ENCODE measurements at places on chromosomes 2 and 18.

DNA sequence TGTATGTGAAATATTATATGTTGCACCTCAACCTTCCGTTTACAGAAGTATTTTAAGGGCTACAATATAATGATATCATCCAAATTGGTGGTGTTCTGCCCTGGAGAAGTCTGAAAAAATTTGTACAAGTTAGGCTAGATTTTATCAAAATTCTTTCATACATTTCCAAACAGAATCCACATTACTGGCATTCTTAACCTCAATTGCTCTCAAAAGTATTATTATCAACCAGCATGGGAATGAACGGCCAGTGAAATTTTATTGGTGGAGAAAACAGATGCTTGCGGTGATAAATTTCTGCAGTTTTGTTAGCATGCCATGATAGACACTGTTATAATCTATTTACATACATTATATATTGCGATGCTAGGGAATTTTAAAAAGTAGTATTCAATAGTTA is 88.3 kb upstream of the TFPI start:
- no peaks in the 10 kb centered on the region for H3K36me3 ChIP-seq
- no peak for DNase-seq
- H3K4me1 ChIP-seq: no peaks in the 10 kb centered on the region
- H3K27me3 ChIP-seq: no peaks in the 10 kb centered on the region
- H3K27ac ChIP-seq: no peak overlapping the region

GRCh38 chr2:151051574-151052220 is 210.0 kb downstream of the RBM43 start:
- no peak overlapping the region for H3K4me3 ChIP-seq
- peaks cover 10% of the 10 kb centered on the region for H3K4me1 ChIP-seq
- peaks cover 1% of the 10 kb centered on the region for H3K27me3 ChIP-seq

- no peaks in the 10 kb centered on the region for H3K36me3 ChIP-seq
- no peak overlapping the region for H3K27ac ChIP-seq
- no peak for DNase-seq
- no peaks in the 10 kb centered on the region for H3K27me3 ChIP-seq
- H3K4me1 ChIP-seq: no peaks in the 10 kb centered on the region
These were observed 82.9 kb downstream of the SMIM21 start for GRCh38 chr18:75344615-75345014.

DNA sequence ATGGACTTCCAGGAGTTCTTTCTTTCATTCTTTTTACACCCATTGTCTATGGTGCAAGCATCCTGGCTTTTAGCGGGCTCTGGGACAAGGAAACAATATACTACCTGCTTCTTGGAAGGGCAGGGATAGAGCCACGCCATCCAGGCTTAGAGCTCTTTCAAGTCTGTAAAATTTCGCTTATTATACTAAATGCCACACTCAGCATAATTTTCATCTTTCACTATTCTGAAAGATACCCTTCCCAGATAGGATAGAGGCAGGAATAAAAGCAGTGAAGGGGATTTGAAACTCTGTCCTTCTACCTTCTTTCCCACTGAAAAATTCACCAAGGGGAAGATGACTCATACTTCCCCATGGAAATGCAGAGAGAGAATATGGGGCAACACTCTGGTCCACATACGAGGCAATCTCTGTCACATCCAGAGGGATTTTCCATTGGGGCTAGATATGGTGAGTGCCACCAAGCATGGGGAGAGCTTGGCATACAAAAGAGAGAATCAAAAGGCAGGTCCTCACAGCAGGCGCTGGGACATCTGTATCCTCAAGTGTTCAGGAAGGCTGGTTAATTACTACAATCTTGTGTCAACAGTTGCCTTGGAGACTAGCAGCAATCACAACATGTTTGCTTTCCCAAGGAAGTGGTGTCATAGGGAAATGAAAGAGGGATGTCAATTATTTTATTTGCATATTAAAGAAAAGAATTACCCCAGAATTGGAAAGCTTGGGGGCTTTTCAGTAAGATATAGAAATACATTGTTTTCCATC is 127.6 kb downstream of the TDRD15 start:
- 0 out of 2 replicates have a peak, but pooled peaks cover 6% of the 10 kb centered on the region for H3K4me1 ChIP-seq
- no peak overlapping the region for H3K4me3 ChIP-seq
- H3K36me3 ChIP-seq: no peaks in the 10 kb centered on the region
- H3K27me3 ChIP-seq: no peaks in the 10 kb centered on the region
- no peak overlapping the region for H3K27ac ChIP-seq

DNA sequence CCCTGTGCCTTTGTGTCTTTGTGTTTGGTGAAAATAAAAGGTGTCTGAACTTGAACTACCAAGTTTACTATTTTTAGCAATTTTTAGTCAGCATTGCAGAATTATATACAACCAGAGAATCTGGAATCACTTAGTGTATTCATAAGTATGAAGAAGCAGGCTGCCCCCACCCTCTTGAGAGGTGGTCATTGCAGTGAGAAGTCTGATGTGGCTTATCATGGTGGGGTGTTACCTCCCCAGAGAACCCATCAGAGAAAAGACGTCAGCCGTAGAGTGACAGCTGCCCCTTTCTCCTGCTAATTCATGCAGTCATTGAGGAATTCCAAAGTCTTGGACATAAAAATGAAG is 66.0 kb downstream of the BOLA3 start:
- H3K4me1 ChIP-seq: no peaks in the 10 kb centered on the region
- no peaks in the 10 kb centered on the region for H3K27me3 ChIP-seq
- no peak overlapping the region for H3K27ac ChIP-seq
- no peak overlapping the region for H3K4me3 ChIP-seq
- H3K36me3 ChIP-seq: no peaks in the 10 kb centered on the region

DNA sequence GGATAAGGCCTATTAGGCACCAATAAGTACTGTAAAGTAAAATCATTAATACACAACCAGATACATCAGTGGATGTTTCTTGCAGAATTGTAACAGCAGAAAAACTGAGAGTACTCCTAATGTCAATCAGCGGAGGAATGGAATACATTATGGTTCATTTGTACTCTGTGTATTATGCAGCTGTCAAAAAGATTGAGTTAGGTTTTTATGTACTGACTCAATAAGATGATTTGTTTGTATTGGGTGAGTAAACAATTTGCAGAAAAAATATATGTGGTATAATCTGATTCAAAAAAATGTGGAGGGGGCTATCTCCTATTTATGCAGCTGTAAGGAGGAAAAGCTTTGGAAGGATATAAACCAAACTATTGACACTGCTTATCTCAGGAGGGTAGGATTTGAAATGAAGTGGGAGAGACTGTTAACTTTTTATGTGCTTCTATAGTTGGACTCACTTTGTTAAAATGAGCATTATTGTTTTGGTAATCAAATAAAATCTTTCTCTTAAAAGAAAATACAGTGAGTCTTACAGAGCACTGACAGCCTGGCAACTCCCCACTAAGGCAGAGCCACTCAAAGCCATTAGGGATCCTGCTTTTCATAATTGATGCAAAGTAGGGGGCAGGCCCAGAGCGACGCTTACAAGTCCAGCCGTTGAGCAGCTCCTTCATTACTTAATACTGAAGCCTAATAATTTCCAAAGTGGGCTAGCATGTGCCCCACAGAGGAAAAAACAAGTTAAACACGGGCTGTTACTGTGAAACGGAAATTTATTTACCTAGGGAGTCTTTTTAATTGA is 168.8 kb downstream of the PHLPP1 start:
- peaks cover 23% of the 10 kb centered on the region for H3K4me1 ChIP-seq
- no peak for DNase-seq
- H3K27me3 ChIP-seq: no peaks in the 10 kb centered on the region
- no peak overlapping the region for H3K4me3 ChIP-seq

- DNase-seq: no peak
- H3K4me1 ChIP-seq: no peaks in the 10 kb centered on the region
- no peaks in the 10 kb centered on the region for H3K27me3 ChIP-seq
- no peaks in the 10 kb centered on the region for H3K36me3 ChIP-seq
- no peak overlapping the region for H3K27ac ChIP-seq
These were observed 18.7 kb downstream of the SP140 start for GRCh38 chr2:230244211-230244610.

DNA sequence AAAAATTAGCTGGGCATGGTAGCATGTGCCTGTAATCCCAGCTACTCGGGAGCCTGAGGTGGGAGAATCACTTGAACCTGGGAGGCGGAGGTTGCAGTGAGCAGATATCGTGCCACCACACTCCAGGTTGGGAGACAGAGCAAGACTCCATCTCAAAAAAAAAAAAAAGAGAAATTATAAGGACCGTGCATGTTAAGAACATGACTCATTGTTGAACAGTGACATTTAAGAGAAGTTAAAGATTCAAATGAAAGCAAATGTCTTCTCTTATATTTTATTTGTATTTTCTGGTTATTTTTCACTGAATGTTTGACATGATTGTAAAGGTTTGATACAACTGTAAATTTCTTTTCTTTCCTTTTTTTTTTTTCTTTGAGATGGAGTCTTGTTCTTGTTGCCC is 69.6 kb downstream of the APLF start:
- H3K4me3 ChIP-seq: no peak overlapping the region
- no peaks in the 10 kb centered on the region for H3K27me3 ChIP-seq
- no peak for DNase-seq
- H3K27ac ChIP-seq: no peak overlapping the region
- H3K4me1 ChIP-seq: no peaks in the 10 kb centered on the region

DNA sequence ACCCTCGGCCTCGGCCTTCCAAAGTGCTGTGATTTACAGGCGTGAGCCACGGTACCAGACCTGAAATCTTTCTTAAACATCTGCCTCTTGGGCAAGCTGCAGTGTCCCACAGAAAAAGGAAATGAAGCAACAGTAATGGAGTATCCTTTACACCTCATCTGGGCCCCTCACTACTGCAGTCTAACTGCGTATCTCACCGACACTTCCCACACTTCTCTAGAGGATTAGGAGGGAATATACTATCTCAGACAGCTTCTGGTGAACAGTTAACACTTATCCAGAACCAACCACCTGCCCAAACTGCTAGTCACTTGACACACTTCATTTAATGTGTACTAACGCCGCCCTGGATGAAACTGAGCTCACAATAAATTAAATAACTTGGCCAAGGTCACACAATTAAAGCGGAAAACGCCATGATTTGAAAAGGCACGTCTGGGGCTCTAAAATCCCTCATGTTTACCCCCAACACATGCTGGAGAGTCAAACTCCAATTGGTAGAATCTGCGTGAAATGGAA is 993 bp downstream of the COX7A2L start:
- no peaks in the 10 kb centered on the region for H3K27me3 ChIP-seq
- peaks cover 8% of the 10 kb centered on the region for H3K4me1 ChIP-seq
- no peaks in the 10 kb centered on the region for H3K36me3 ChIP-seq
- no peak for DNase-seq
- H3K4me3 ChIP-seq: peak overlapping the region; percentile 91

- no peak for DNase-seq
- no peak overlapping the region for H3K27ac ChIP-seq
- H3K4me1 ChIP-seq: peaks cover 5% of the 10 kb centered on the region
- no peaks in the 10 kb centered on the region for H3K27me3 ChIP-seq
These were observed 12.8 kb upstream of the GNLY start for GRCh38 chr2:85681372-85681763.

DNA sequence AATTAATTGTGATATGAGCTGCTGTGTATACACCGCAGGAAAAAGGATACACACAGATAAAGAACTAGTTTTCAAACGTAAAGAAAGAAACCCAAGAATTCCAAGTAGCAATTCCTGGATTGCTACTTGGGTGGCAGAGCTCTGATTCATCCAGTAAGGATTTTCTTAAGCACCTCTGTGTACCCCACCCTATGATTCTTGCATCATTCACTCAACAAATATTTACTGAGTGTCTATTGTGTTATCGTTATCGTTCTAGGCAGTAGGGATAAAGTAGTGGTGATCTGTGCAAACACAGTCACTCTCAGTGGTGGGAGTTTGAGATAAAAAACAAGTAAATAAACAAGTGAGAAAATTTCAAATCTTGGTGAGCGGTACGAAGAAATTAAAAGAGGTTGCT is 4.9 kb upstream of the TMEM200C start:
- peak; percentile 11 for DNase-seq
- 0 out of 2 replicates have a peak, but pooled peaks cover 1% of the 10 kb centered on the region for H3K27me3 ChIP-seq
- H3K36me3 ChIP-seq: no peaks in the 10 kb centered on the region
- no peak overlapping the region for H3K27ac ChIP-seq
- H3K4me1 ChIP-seq: peaks cover 11% of the 10 kb centered on the region

DNA sequence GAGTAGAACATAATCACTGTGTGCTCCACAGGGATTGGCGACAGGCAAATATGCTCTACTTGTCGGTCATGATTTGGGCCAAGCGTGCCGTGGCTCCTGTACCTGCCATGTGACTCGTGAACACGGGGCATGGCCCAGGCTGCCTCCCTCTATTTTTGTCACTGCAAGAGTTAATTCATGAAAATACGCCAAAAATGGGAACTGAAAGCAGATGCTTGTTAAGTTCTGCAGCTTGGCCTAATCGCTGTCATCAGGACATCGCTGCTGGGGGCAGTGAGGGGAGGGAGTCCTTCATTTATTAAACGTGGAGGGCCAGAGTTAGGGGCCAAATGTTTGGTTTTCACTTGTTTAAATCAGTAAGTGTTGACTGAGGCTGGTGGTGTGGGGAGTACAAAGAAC is 177.8 kb downstream of the BCL2 start:
- H3K27ac ChIP-seq: no peak overlapping the region
- no peak for DNase-seq
- no peak overlapping the region for H3K4me3 ChIP-seq
- no peaks in the 10 kb centered on the region for H3K27me3 ChIP-seq

GRCh38 chr2:130374587-130375290 is 18.9 kb downstream of the PTPN18 start:
- H3K27ac ChIP-seq: peak overlapping the region; percentile 45
- no peaks in the 10 kb centered on the region for H3K27me3 ChIP-seq
- H3K4me3 ChIP-seq: no peak overlapping the region
- peaks cover 4% of the 10 kb centered on the region for H3K36me3 ChIP-seq

DNA sequence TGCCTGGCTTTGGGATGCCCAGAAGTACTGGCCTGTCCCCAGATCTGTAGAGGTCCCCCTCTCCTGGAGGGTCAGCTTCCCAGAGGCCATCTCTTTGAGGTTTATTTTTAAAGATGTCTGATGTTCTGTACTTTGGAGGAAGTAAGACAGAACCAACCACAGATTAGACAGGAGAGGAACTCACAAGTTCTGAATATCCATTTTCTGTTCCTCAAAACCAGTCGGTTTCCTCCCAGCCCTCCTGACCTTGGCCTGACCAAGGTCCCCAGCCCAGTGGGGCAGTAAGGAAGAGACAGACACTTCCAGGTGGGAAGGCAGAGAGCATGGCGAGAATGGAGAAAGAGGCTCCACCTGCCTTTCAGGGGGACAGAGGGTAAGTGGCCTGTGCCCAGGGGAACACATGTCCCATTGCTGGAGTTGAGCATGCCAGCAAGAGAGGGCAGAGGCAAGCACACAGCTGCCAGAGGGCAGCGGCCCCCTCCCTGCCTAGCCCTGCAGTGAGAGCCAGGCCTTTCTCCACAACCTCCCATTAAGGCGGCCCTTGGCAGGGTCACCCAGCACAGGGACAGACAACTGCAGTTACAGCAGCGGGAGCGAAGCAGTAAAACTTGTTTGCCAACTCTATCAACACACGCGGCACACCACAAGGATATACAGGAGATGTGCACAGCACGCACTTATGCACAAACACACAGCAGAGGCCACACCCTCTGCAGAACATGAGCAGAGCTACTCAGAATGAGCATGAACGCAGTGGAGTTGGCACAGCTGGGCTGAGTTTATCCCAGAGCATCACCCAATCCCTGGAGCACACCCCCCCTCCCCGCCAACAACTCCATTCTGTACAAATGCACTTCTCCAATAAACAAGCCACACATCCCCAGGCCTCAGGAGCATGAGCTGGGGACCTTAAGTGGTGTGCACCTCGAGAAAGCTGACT is 18.5 kb upstream of the SEMA4C start:
- H3K36me3 ChIP-seq: no peaks in the 10 kb centered on the region
- DNase-seq: no peak
- H3K4me3 ChIP-seq: no peak overlapping the region
- peak overlapping the region; percentile 29 for H3K27ac ChIP-seq
- H3K4me1 ChIP-seq: peaks cover 44% of the 10 kb centered on the region
- H3K27me3 ChIP-seq: no peaks in the 10 kb centered on the region

- DNase-seq: no peak
- H3K27me3 ChIP-seq: no peaks in the 10 kb centered on the region
- H3K36me3 ChIP-seq: no peaks in the 10 kb centered on the region
- H3K4me3 ChIP-seq: no peak overlapping the region
- H3K4me1 ChIP-seq: no peaks in the 10 kb centered on the region
- no peak overlapping the region for H3K27ac ChIP-seq
These were observed 45.5 kb upstream of the SCN7A start for GRCh38 chr2:166539340-166540162.
